ENCODE measurements at places on chromosomes 11 and 22. TPM values are rescaled to one million over a fixed set of nuclear protein-coding genes. Genes with fewer than 3 reads are reported as not detected.

DNA sequence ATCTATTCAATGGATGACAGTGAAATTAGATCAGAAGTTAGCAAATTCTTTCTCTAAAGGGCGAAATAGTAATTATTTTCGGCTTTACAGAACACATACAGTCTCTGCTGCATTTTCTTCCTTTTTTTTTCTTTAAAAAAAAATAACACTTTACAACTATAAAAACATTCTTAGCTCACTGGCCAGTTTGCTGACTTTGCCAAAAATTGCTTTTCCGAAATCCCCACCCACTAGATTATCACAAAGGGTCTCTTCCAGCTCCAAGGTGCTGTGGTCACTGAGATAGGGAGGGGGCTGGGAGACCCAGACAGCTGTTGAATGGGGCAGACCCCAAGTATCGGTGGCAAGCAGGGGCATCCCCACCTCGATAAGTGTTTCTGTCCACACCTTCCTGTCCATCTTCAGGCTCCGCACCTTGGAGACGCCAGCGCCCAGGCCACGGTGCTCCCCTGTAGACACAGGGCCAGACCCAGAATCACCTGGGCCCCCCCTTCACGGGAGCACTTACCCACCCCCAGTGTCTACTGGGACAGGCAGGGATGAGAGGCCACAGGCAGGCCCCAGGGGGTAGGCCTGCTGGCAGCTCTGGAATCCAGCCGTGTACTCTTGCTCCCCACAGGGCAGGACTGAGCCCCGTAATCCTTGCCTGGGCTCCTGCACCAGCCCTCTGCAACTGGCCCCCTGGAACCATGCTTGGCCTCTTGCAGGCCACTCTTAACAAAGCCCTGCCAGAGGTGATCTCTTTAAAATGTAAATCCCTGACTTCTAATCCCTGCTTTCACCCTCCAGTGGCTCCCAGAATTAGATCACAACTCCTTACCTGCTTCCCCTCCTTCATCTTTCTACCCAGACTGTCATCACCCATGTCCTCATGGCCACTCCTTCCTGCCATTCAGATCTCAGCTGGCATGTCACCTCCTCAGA is 31.5 kb upstream of the PDE2A start:
- no peak for DNase-seq

GRCh38 chr11:19679952-19680828 is 32.4 kb upstream of the NAV2 start:
- peak; percentile 81 for DNase-seq

GRCh38 chr11:85123752-85124231 is 503.4 kb downstream of the DLG2 start:
- DNase-seq = no peak

- no peak for DNase-seq
These were observed 2.2 kb downstream of the ZBTB16 start for GRCh38 chr11:114061681-114062049.

Gene OR51B4
- total RNA-seq = not detected

Gene KLHL22
- 28.1 TPM for total RNA-seq

All from Calu3 (cell line).